ENCODE measurements at places on chromosomes 11 and 22. TPM values are rescaled to one million over a fixed set of nuclear protein-coding genes. Genes with fewer than 3 reads are reported as not detected.

The HBD gene
- total RNA-seq = 4.8 TPM

The MPPED2 gene
- not detected for total RNA-seq

The FAM180B gene
- not detected for total RNA-seq

The FGF4 gene
- total RNA-seq = 0.08 TPM

The OAF gene
- 39.4 TPM for total RNA-seq

The C11orf42 gene
- total RNA-seq = not detected

The CCDC73 gene
- not detected for total RNA-seq

The CAVIN3 gene
- 323 TPM for total RNA-seq

The RTN4RL2 gene
- 0.90 TPM for total RNA-seq

The APOA5 gene
- total RNA-seq = not detected

The KDM4E gene
- total RNA-seq = not detected

The PRCP gene
- 41.1 TPM for total RNA-seq

The HTR3B gene
- not detected for total RNA-seq

The ENTHD1 gene
- not detected for total RNA-seq

The APOC3 gene
- not detected for total RNA-seq

The C22orf31 gene
- total RNA-seq = not detected

The KCNJ1 gene
- 0.25 TPM for total RNA-seq

The TBC1D22A gene
- 12.7 TPM for total RNA-seq

The UPK2 gene
- not detected for total RNA-seq

The RFPL3 gene
- not detected for total RNA-seq

The TRIM51 gene
- total RNA-seq = not detected

The APOBEC3A gene
- not detected for total RNA-seq

The AGBL2 gene
- 0.90 TPM for total RNA-seq

The SPDYC gene
- not detected for total RNA-seq

The IFITM10 gene
- 2.2 TPM for total RNA-seq

The CLDN5 gene
- 0.27 TPM for total RNA-seq

The OR5P2 gene
- total RNA-seq = not detected

The ANO3 gene
- total RNA-seq = 0.98 TPM

The SEZ6L gene
- total RNA-seq = under 0.01 TPM

The OR5M3 gene
- not detected for total RNA-seq

The B4GALNT4 gene
- 1.5 TPM for total RNA-seq

The PHF21B gene
- not detected for total RNA-seq

The DGCR2 gene
- total RNA-seq = 42.7 TPM

The OR52E8 gene
- not detected for total RNA-seq

The BARX2 gene
- total RNA-seq = not detected

The ANGPTL5 gene
- 0.09 TPM for total RNA-seq

The PIWIL4 gene
- 2.7 TPM for total RNA-seq

The UPK3A gene
- not detected for total RNA-seq

The TRIM29 gene
- total RNA-seq = not detected

The EI24 gene
- 153 TPM for total RNA-seq

The C11orf87 gene
- not detected for total RNA-seq

The IL17REL gene
- total RNA-seq = not detected

The TTC28 gene
- total RNA-seq = 55.8 TPM

The MYO18B gene
- total RNA-seq = 0.08 TPM

The SELENOM gene
- total RNA-seq = 97.9 TPM

The MPST gene
- 48.9 TPM for total RNA-seq

The RAB6A gene
- 68.4 TPM for total RNA-seq

The HBB gene
- total RNA-seq = not detected

The OR2D2 gene
- total RNA-seq = not detected

The SLC29A2 gene
- total RNA-seq = 0.36 TPM

The GLYATL1 gene
- not detected for total RNA-seq

The VWCE gene
- total RNA-seq = 13.9 TPM
